M059J (cell line): ENCODE measurements at places on chromosomes 7 and 10. TPM values are rescaled to one million over a fixed set of nuclear protein-coding genes. Genes with fewer than 3 reads are reported as not detected.

Gene TRIM73
- total RNA-seq, result 0.10 and 0.12 TPM in 2 replicates

Gene ATRNL1
- 5.4 and 6.1 TPM in 2 replicates for total RNA-seq

Gene INMT
- total RNA-seq, result 0.22 TPM in 1 of 2 replicates, not detected in the other

Gene CDNF
- not detected in 2 replicates for total RNA-seq

Gene ANKRD7
- 2.2 and 2.4 TPM in 2 replicates for total RNA-seq

Gene ITIH5
- total RNA-seq, result 0.64 and 2.1 TPM in 2 replicates

Gene PHYHIPL
- total RNA-seq, result not detected in 2 replicates
